Left forelimb (tissue), 1 donor: ENCODE measurements at places on chromosomes 5 and 9.

GRCh38 chr5:30156156-30156555 is 1037.3 kb upstream of the CDH6 start:
- no peak for DNase-seq

DNA sequence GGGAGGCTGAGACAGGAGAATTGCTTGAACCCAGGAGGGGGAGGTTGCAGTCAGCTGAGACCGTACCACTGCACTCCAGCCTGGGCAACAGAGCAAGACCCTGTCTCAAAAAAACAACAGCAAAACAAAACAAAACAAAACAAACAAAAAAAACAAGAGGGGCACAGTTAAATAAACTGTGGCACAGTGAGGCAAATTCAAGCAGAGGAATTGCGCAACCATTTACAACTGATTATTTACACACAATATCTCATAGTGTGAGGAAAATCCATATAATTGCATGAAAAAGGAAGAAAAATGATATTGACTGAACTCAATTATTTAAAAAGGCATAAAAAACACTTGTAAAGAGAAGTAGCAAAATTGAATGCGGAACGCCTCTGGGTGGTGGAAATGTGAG is 161.5 kb downstream of the CRB2 start:
- DNase-seq = no peak

DNA sequence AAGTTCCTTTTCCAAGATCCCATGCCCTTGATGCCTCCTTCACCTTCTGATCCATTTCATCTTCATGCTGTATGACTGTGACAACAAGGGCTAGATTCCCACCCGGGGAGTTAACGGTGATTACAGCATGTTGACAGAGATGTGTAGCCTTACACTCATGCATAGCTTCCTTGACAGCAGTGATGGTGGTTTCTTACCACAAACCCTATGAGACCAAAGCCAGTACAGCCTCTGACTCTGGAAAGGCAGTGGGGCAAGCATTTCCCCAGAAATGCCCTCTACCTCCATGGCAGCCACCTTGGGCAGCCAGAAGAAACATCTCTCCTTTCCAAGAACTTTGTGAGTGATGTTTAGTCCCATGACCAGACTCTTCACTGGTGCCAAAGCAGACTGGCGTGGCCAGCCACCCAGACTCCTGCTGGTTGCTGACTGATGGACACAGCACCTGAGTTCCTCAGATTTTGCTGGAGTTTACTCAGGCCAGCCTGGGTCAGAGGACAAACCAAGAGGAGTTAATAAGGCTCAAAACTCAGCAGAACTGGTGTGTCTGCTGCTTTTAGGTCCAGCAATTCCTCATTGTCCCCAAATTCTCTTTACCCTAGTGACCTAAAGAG is 199.7 kb upstream of the SLC27A6 start:
- no peak for DNase-seq

DNA sequence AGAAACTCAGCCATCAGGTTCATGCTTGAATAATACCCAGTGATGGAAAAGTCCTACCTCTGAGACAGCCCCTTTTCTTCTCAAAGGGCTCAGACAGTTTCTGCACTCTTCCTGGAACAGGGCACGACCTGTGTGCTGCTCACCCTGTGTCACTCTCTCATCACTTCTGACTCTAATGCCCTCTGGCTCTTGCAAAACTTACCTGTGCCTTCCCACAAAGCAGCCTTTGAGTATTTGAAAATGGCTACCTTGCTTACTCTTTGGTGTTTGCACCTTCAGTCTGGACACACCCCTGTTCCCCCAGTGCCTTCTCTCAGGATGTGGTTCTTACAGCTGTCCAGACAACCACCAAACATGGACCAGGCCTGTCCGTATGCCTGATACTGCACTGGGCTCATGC is 171.4 kb downstream of the GRIA1 start:
- DNase-seq = no peak

GRCh38 chr5:9562141-9562540 is 16.3 kb upstream of the SEMA5A start:
- no peak for DNase-seq
